ENCODE measurements at places on chromosomes 5 and 9.
A peak's percentile ranks its signal among the peaks of the same experiment; 100 is the strongest.

GRCh38 chr5:136089791-136090190 lies 42.9 kb upstream of the SMAD5 start:
- DNase-seq, result no peak

DNA sequence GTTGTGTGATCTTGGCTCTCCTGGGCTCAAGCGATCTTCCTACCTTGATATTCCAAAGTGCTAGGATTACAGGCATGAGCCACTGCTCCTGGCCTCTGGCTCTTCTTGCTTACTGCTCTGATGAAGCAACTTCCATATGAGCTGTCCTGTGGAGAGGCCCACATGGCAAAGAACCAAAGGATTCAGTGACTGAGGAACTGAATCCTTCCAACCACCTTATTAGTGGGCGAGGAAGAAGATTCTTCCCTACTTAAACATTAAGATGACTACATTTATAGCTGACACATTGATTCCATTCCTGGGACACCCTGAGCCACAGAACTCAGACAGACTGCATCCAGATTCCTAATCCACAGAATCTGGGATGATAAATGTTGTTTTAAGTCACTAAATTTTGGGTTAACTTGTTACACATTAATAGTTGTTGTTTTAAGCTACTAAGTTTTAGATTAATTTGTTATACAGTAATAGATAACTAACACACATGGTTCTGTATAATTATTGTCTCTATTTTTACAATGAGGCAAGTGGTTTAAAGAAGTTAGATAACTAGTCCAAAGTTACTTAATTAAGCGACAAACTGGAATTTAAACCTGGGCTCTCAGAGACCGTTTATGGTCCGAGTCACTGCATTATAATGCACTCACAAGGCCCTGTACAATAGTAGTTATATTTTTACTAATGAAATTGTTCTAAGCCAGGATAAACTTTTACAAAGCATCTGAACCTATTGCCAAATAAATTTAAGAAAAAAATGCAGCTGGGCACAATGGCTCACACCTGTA lies 16.7 kb upstream of the SLCO4C1 start:
- no peak for DNase-seq

DNA sequence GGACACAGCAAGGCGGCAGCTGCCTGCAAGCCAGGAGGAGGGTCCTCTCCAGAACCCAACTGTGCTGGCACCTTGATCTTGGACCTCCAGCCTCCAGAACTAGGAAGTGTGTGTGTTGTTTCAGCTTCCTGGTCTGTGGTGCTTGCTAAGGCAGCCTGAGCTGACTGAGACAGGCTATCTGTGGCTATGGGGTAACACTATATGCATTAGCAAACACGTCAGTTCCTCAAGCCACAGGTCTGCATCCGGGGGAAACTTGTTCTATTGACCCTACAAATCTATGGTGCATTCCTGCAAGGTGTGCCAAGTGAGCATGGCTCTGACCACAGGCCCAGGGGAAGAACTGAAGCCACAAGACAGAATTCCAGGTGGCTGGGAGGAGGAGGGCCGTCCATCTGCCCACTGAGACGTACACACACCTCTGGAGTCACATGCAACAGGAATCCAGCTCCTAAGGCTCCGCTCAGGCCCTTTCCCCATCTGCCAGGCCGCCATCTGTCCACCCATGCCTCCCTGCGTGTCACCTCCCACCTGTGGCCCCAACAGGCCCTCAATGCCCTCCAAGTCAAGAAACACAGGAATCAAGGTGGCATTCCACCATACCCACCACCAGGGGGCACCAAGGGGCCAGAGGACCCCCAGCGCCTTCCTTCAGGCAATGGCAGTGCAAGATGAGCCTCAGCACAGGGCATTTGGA lies 174.9 kb downstream of the ROR2 start:
- DNase-seq, result peak; percentile 70

- DNase-seq, result no peak
These were observed 79.7 kb downstream of the MED27 start for GRCh38 chr9:131999692-132000551.

- no peak for DNase-seq
These were observed 10.3 kb downstream of the CDC37L1 start for GRCh38 chr9:4689687-4690104.

GRCh38 chr9:111700776-111701175 lies 39.4 kb downstream of the GNG10 start:
- no peak for DNase-seq

GRCh38 chr9:133982971-133983720 lies 9.0 kb downstream of the VAV2 start:
- no peak for DNase-seq

DNA sequence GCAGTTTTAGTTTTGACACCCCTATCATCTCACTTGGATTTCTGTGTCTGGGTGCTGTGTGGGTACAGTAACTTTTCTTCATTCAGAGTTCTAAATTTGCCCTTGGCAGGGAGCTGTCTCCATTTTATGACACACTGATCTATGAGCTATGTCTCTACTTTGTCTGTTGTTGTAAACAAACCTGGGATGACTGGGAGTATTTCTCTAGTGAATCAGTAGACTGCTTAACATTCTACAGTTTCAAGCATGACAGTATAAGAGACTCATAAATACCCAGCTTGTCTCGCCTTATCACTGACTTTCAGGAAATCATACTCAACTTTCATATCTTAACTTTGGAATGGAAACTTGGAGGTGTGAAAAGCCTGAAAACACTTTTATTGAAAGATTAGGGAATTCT lies 212.1 kb upstream of the NUDT12 start:
- DNase-seq, result no peak

DNA sequence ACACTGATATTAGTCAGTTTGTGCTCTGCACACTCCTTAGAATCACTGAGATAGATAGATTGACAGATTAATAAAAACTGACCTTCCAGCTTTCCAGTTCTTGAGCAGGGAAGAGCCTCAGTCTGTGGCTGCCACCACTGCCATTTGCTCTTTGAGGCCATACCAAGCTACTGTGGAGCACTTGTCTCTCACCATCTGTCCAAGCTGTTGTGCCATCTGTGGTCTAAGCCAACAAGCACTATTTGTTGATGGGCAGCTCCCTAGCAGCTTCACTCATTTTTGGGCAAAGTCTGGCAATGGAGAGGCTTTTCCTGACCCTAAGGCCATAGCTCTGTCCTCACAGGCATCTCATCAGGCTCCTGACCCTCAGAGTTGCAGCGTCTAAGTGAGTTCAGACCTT lies 30.4 kb downstream of the HTR1A start:
- no peak for DNase-seq

DNA sequence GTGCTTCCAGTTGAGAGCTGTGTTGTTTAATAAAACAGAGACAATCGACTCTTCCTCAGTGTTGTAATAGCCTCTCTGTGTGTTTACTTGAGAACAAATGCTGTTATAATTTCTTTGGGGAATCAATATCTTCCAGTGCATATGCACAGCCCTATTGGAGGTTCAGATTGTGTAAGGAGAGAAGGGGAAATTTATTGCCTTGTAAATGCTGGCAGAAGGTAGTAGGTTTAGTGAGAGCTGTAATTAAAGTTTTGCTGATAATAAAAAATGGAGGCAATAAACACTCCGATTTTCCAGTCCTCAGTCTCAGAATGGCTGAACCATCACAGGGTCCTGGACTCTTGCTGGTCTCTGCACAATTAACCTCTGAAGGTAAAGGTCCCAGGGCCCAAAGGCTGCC lies 128.3 kb downstream of the C5orf15 start:
- DNase-seq, result no peak

GRCh38 chr5:111142932-111143331 lies 50.8 kb downstream of the WDR36 start:
- DNase-seq, result no peak

- no peak for DNase-seq
These were observed 761.7 kb upstream of the ARRDC3 start for GRCh38 chr5:92144824-92145223.

- DNase-seq, result no peak
These were observed 57.5 kb downstream of the DAB2IP start for GRCh38 chr9:121708768-121709488.

- DNase-seq, result no peak
These were observed 9.4 kb downstream of the PRELID2 start for GRCh38 chr5:145825751-145826180.

GRCh38 chr5:145801195-145801594 lies 33.9 kb downstream of the PRELID2 start:
- DNase-seq, result no peak

- no peak for DNase-seq
These were observed 32.7 kb upstream of the COL15A1 start for GRCh38 chr9:98911042-98911441.

GRCh38 chr9:130609163-130609562 lies 29.8 kb downstream of the FUBP3 start:
- DNase-seq, result no peak

GRCh38 chr9:33623658-33624586 lies 99.9 kb downstream of the ANKRD18B start:
- DNase-seq, result peak; percentile 47

DNA sequence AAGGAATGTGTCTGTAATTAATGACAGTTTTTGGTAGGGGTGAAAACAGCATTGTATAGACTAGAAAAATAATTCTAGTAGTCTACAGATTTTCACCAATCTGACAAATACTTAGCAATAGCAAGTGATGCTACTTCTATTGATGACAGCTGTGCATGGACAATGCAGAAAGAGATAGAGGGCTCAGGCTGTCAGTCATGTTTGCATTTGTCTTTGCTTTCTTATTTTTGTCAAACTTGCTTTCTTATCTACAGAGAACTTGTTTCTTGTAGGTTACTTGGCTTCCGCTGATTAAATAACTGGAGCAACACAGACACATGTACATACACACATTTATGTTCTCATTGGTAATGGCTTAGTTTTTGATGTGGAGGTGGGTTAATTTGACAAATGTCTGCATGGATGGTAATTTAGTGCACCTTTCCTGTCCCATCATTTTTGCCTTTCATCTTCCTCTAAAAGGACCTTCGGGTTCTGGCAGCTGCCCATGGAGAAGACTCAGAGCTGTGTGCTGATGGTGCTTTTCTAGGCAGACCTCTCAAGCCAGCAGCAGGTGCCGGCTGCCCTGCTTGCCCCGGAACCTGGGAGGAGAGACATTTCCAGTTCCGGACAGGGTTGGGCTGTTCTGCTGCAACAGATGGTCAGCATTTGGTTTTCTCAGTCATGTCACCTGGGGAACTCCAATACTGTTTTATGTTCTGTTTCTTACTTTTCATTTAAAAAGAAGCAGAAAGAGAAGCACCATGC lies 28.8 kb downstream of the CAMK4 start:
- no peak for DNase-seq

DNA sequence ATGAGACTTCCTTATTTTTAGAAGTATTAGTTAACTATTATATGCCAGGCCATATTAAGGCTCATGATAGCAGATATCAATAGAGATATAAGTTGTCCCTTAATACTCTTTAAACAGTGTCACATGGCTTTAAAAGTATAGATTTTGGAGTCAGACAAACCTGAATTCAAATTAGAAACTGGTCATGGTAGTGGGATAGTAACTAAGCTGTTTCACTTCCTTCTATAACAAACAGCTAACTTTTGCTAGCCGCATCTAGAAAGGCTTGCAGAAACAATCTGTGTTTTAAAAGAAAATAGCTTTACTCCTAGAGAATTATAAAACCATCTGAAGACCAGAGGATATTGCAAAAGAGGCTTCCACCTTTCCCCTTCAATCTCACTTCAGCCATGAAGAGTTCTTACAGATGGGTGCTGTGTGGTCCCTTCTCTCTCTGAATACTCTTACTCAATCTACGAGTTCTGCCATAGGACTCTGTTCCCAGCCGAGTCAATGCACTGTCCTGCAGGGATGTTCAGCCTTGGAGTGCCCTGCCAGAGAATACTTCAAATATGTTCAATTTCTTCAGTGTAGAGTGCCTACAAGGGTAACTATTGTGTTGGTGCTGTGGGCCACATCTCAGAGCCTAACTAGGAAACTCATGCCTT lies 810.2 kb downstream of the EFNA5 start:
- no peak for DNase-seq

- peak; percentile 27 for DNase-seq
These were observed 23.1 kb upstream of the SPTLC1 start for GRCh38 chr9:92138157-92138959.

DNA sequence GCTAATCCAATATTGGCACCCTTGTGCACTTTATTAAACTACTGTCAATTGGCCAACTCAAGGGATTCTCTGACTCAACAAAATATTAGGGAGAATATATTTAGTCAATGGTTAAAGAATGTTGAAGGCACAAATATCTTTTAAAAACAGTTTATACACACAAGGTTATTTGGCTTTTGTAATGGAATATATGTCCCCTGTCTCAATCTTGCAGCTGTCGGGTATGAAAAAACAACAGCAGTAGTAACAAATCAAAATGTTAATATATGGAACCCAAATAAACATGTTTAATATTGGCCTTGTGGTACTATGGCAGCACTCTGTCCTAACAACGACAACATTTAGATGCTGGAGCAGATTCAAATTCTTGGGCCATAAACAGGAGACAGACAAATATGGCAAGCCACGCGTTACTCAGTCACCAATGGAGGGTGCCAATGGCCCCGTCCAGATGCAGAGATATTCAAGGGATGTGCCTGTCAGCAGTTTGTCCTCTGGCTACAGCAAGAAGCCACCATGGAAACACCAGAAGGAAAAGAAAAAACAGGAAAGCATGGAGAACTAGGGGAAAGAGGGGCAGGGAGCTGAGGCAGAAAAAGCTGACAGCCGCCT lies 342.0 kb downstream of the NDUFS4 start:
- DNase-seq, result no peak

- peak; percentile 30 for DNase-seq
These were observed 189.0 kb downstream of the PALM2AKAP2 start for GRCh38 chr9:109969011-109969410.

DNA sequence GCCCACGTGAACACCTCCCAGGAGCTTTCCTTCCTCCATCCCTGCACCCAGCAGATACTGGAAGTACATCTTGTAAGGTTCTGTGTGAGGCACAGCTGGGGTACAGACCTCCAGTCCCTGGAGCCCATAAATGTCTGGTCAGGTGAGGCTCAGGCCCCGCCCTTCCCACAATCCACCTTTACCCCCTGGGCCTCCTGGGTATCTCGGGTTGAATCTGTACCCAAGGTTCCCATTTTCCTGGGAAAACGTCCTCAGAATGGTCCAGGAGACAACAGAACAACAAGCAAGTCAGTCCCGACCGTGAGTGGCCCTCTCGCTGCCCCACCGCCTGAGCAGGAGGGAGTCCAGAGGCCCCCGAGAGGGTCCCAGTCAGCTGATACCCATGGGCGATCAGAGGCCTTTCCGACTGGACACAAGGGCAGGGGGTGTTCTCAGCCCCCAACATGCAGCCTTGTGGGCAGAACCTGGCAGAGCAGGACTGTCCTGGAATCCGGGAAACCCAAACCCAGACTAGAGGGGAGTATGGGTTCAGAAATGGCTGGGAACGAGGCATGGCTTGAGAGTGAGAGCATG lies 4.3 kb downstream of the SPATA31E1 start:
- no peak for DNase-seq

DNA sequence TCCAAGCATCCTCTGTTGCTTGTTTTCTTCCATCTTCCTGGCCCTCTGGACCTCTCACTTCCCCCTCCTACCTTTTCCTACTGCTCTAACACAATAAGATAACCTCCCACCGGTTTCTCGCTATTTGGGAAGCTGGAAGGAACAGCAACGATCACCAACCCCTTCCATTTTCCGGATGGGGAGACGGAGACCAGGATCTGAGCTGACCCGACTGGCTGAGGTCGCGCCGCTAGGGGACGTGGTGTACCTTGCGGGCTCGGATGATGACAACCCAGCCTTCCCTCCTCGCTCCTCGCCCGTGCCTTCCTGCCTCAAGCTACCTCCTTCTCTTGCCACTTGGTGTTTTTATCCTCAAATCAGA lies 1.9 kb downstream of the LPAR1 start:
- peak; percentile 84 for DNase-seq

All from T47D (cell line).